ENCODE measurements at places on chromosomes 3 and 15.
A peak's percentile ranks its signal among the peaks of the same experiment; 100 is the strongest.

DNA sequence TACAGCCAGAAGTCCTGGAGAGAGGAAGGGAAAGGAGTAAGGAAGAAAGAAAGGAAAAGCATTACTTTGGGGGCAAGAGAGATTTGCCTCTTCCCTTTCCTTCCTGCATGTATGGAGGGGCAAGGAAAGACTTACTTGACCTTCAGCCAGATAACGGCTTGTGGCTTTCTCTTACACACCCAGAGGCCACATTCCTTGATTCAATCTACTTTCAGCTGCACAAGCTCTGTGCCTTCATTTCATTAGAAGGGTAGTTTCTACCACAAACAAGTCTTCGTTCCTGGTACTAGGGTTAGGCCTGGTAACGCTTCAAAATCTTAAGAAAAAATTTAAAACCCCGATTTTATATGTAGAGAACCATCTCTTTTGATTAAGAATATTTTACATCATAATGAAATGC, 835.9 kb downstream of the TUSC7 start:
- no peak for DNase-seq

DNA sequence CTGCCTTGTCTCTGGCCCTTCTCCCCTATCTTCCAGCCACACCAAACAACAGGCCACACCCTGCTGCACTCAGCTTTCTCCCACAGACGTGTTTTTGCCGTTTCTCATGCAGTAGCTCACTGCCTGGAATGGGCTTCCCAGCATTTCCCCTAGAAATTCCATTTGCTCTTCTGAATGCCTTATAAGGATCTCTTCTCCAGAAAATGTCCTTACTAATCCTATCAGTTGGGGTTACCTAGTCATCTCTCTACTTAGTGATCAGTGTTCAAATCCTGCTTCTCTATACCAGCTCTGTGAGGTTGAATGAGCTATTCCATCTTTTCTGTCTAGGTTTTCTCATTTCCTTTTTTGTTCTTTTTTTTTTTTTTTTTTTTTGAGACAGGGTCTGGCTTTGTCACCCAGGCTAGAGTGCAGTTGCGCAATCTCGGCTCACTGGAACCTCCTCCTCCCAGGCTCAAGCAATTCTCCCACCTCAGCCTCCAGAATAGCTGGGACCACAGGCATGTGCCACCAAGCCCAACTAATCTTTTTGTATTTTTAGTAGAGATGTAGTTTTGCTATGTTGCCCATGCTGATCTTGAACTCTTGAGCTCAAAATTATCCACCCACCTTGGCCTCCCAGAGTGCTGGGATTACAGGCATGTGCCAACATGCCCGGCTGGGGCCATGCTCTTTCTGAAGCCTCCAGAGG, 98.2 kb upstream of the CHD2 start:
- DNase-seq, result no peak

DNA sequence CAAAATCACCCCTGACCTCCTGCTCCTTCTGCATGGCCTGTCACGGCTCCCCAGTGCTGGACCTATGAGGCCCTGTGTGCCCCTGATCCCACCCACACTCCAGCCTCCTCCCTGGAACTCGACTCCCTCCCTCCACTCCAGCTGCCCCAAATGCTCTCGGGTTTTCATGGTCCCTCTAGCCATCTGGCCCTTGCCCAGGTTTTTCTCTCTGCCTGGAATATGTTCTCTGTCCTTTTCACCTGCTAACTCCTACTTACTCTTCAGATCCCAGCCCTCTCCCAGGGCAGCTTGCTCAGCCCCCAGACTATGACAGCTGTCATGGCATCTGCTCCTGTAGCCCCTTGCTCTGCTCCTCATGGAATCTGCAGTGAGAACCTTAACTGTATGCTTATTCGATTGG, 30.3 kb downstream of the DUSP7 start:
- DNase-seq, result no peak

DNA sequence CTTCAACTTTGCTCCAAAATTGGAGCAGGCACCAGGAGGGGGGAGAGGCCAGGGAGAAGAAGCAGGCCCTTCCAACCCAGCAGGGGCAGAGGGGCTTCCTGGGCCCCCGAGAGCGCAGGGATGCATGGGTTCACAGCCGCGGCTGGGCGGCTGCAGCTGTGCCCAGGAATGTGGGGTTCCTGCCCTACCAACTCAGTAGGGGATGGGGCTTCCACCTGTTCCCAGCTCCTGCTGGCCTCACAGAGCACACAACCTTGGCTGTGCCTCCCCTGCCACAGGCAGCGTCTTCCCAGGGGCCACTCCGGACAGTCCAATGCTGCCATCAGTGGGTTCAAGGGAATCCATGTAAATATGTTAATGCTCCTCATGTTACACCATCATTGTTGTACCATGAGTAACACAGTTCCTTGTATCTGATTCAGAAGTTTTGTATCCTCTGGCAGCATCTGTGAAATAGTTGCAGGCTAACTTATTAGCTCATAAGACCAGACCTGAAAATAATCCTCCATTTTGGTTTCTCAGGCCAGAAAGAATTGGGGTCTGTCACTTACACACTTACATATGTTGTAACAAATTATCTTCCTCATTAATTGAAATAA, 12.1 kb upstream of the SIAH2 start:
- no peak for DNase-seq

- no peak for DNase-seq
Observed at GRCh38 chr3:82208002-82208710, 446.7 kb upstream of the GBE1 start.

DNA sequence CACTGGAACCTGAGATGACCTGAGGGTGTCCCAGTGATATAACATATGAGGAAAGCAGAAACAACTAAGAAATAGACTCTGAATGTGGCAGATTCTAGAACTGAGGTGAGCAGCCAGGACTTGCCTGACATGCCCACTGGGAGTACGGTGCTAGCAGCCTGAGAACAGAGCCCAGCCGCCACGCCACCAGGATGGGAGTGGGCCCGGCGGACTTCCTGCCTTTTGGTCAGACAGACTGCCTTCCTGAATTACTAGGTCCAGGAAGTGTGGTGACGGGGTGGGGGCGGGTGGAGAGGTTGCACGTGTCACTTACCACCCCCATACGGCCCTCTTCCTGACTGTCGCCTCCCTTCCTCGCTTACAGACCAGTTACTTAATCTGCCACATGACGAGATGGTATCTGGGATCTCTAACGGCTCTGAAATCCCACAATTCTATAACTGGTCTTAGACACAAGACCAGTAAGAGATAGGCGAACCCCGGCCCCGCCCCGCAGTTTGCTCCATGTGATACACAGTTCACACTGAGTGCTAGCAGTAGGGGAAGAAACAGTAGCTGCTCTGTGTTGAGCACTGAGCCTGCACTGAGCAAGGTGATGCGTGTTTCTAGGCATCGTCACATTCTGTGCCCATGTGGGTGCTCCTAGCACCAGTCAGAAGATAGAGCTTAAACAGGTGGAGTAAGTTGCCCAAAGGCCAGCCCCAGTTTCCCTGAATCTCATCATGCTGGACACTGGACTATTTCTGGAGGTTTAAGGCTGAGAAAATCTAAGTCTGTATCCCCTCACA, 95.7 kb downstream of the CPN2 start:
- DNase-seq, result peak; percentile 37

GRCh38 chr3:155919728-155920127, 49.3 kb downstream of the GMPS start:
- DNase-seq, result no peak

- no peak for DNase-seq
Observed at GRCh38 chr3:186510374-186511079, 33.7 kb downstream of the CRYGS start.

DNA sequence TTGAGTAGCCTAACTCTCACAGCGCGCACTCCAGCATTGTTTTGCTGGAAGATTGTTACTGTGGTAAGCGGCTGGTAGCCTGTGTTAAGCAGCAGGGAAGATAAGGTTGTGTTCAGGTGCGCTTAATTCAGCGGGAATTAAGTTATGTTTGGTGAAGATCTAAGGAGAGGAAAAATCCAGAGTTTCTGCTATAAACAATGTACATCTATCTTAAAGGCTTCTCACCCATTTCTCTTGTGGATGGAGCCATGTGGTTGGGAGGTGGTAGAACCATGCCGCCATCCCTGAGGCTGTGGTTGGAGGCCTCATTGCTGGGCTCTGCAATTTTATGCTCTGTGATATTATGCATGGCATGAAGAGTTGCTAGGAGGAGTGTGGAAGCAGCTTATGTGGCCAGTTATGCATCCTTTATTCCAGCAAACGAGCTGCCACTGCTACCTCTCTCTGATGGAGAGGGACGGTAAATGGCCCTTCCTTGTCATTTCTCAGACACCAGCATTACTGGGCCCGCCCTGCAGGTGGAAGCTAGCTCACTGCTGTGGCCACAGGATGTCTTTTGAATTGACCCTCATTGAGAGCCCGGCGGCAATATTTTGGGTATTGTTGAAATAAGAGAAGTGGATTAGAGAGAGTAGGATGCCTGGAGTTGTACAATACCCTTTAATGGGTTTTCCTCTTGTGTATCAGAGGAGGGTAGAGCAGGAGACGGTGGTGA, 1.3 kb downstream of the MINAR1 start:
- no peak for DNase-seq

- DNase-seq, result no peak
Observed at GRCh38 chr3:111882799-111883198, 23.7 kb downstream of the PHLDB2 start.
